ENCODE measurements at places on chromosomes 1 and 21. TPM values are rescaled to one million over a fixed set of nuclear protein-coding genes. Genes with fewer than 3 reads are reported as not detected.

AGMAT gene
- total RNA-seq = not detected

PTPN22 gene
- total RNA-seq = 2.3 TPM

ADSS2 gene
- 59.3 TPM for total RNA-seq

ACTL8 gene
- total RNA-seq = not detected

C1orf94 gene
- total RNA-seq = 0.13 TPM

MOB3C gene
- 13.0 TPM for total RNA-seq

PRRX1 gene
- total RNA-seq = 18.8 TPM

CD1B gene
- total RNA-seq = not detected

NRAS gene
- 19.6 TPM for total RNA-seq

All from lower leg skin (tissue), 4 donors.